NCI-H510A (cell line): ENCODE measurements at places on chromosomes 11 and 22.

DNA sequence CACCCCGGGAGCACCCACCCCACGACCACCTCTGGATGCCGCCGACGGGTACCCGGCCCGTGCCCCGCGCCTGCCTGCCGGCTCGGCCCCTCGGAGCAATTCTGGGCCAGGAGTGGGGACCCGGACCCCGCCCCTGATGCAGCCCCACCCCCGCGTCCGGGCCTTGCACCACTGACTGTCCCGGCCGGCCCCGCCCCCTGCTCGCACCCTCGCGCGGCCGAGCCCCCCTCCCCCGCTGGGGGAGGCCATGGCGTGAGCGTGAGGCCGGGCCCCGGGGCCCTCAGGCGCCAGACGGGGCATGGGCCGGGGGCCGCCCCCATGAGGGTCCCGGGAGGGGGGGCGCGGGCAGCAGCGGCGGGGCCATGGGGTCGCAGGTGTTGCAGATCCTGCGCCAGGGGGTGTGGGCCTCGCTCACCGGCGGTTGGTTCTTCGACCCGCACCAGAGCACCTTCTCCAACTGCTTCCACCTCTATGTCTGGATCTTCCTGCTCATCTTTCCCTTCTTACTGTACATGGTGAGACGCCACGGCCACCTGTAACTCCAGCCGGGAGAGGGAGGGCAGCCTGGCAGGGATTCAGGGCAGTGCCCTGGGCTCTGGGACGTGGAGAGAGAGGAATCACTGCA lies 486 bp downstream of the PCNX3 start:
- peak; percentile 57 for DNase-seq

- DNase-seq: peak; percentile 89
Measured at GRCh38 chr11:72227316-72228228, 3.0 kb downstream of the INPPL1 start.

- no peak for DNase-seq
Measured at GRCh38 chr11:128448200-128448886, 139.0 kb downstream of the ETS1 start.

DNA sequence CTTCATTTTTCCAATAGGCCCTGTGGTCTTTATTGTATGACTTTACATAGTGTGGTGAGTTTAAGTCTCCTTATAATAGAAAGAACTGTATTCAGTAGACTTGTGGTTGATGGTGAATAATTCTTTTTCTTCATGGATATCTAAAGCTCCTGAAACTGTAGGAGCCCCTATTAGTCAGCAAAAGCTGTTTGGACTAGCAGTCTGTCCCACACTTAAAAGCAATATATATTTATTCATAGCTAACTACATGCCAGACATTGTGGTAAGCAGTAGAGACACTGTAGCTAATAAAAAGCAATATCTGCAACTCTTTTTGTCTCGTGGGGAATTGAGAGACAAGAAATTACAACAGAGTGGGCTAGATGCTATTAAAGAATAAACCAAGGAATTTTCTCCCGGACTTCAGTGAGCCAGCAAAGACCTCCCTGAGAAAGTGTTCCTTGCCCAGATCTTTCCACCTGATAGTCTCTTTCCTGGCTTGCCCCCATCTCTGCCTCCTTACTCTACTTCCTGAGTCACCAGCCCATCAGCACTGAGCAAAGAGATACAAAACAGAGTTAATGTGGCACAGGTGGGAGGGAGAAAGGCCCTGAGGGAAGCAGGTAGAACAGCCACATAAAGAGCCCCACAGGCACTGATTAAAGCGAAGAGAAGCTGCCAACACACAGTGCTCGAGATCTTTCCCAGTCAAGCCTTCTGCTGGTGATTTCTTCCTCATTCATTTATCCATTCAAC lies 1.4 kb upstream of the OR52W1 start:
- no peak for DNase-seq

GRCh38 chr11:59769111-59769510 lies 13.9 kb downstream of the STX3 start:
- DNase-seq: no peak

- DNase-seq: no peak
Measured at GRCh38 chr11:108752297-108752751, 87.5 kb downstream of the DDX10 start.

DNA sequence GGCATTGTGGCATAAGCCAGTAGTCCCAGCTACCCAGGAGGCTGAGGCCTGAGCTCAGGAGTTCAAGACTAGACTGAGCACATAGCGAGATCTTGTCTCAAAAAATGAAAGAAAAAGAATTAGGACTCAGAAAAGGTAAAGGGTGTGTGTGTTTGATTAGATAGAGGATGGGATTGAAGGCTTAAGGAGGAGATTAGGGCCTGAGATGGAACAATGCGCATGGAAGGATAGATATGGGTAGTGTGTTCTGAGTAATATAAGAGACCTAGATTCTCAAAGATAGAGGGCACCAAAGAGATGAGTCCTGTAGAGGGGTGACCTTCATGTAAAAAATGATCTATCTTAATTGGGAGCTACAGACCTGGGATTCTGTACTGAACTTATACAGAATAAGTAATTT lies 17.3 kb upstream of the RAB30 start:
- no peak for DNase-seq

DNA sequence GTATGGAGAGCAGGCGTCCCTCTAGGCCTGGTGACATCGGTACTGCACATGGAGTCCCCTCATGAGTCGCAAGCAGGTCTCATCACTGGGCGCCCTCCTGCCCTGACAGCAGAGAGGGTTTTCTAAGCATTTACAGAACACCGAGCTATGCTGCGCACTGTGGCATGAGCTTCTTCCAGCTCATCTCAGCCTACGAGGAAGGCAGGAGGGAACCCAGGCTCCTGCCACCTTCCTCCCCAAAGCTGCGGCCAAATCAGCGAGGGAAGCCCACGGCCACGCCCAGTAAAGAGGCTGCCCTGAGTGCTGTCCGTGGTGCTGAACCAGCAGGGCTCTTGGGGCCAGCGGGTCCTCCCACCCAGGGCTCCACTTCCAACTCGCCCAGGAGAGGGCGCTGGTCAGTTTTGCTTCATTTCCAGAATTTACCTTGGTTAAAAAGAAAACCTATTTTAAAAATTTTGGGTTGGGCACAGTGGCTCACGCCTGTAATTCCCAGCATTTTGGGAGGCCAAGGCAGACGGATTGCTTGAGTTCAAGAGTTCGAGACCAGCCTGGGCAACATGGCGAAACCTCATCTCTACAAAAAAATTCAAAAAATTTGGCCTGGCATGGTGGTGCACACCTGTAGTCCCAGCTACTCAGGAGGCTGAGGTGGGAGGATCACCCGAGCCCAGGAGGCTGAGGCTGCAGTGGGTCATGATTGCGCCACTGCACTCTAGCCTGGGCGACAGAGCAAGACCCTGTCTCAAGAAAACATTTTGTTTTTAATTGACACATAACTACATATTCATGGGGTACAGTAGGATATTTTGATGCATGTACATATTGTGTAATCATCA lies 34.2 kb downstream of the PHF21B start:
- DNase-seq: peak; percentile 21

GRCh38 chr22:49725516-49725915 lies 102.2 kb downstream of the BRD1 start:
- DNase-seq: no peak

- no peak for DNase-seq
Measured at GRCh38 chr11:120784566-120785251, 239.2 kb upstream of the TBCEL start.

DNA sequence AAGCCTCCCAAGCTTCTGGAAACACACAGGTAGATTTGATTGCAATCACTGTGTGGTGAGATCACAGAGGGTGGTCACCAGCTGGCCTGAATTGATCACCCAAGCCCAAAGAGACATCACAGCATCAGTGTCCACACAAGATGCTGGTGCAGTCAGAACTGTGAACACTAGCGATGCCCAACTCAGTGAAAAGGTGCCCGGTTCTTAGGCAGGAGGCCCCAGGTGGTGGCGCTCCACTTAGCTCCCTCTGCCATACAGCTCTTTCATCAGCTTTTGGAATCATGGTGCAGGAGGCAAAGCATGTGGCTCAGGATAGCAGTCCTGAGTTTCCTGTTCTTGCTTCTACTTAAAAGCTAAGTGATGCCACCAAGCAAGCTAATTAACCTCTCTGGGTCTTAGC lies 11.1 kb downstream of the DGCR2 start:
- DNase-seq: no peak

DNA sequence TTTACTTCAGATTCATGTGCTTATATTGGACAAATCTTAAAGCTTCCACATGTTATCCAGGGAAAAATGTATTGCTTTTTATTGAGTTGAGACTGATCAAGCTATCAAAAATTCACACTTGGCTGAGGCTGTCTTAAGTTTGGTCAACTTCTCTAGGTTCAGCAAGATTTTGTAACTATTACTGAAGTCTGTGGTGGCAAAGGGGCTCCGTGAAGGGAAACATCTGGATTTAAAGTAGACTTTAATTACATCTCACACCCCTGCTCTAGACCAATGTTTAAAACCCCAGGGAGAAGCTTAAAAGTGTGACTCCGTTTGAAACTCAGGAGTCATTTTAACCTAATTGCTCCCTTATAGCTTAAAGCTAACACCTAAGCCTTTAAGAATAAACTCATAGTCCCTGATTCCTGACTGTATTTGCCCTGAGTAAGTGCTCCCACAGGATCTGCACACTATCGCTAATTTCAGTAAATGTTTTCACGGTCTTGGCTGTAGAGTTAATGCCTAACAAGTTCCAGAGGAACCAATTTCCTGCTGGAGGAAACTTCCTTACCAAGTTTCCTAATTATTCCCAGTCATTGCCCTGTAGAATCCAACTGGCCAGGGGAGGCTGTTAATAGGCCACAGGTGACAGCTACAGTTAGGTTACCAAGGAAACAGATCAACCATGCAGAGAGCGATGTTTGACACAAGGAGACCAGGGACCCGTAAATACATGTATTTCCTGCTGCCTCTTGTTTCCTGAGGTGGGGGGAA lies 40.5 kb downstream of the OR10A6 start:
- DNase-seq: no peak

DNA sequence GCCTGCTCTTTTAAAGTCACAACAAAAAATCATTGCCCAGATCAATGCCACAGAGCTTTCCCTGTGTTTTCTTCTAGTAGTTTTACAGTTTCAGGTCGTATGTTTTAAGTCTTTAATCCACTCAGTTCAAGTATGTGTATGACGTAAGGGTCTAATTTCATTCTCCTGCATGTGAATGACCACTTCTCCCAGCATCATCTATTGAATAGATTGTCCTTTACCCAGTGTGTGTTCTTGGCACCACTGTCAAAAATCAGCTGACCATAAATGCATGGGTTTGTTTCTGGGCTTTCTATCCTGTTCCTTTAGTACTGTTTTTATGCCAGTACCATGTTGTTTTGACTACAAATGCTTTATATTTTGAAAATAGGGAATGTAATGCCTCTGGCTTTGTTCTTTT lies 28.1 kb downstream of the INTS4 start:
- no peak for DNase-seq

GRCh38 chr11:121520243-121521144 lies 67.7 kb upstream of the SORL1-AS1 start:
- DNase-seq: no peak

DNA sequence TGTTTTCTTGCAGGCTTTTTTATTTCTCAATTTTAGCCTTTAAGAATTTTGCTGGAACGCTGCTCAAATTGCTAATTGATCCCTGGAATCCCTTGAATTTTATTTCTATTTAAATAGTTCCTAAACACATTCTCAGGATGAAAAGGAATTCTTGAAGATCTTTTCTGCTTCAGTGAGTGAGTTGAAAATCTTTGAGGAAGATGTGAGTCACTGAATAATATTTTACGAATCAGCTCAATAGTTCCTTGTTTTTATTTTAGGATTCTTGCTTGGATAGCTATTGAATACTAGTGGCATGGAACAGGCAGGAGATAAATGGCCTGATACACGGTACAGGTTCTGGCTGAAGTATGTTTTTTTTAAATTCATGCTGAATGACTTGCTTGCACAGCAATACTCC lies 194.6 kb upstream of the CCDC90B start:
- no peak for DNase-seq

- DNase-seq: no peak
Measured at GRCh38 chr22:36110306-36110881, 50.2 kb downstream of the APOL3 start.

DNA sequence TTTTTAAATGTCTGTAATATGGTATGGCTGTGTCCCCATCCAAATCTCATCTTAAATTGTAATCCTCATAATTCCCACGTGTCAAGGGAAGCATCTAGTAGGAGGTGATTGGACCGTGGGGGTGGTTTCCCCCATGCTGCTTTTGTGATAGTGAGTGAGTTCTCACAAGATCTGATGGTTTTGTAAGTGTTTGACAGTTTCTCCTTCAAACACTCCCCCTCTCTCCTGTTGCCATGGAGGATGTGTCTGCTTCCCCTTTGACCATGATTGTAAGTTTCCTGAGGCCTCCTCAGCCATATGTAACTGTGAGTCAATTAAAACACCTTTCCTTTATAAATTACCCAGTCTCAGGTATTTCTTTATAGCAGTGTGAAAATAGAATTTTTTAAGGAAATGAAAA lies 31.1 kb upstream of the CD44 start:
- no peak for DNase-seq

DNA sequence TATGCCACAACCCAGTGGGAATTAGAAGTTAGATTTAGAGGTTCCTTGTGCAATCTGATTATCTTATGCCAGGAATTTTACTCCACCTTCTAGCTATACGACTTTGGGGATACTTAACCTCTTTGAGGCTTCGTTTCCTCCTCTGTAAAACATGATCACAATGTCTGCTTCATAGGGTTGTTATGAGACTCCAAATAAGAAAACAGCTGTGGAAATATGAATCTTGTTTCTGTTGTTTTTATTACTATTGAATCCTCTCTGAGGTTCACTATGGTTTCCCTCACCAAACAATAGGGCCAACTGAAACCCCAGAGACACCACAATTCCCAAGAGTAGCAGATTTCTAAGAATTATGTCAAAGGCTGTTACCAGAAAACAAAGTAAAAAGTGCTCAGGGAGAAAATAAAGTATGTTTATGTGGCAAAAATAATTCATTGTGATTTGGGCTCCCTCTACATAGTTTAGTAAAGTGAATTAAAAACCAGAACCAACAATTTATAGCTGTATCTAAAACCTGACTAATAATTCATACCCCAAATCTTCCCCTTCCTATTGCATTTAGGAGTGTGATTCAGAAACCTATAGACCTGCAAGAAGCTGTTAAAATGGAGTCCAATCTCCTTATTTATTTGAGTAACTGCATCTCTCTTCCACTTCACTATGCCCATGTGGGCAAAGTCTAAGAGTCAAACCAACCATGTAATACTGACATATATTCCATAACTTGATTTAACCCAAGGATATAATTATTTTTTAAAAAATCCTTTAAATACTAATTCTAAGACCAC lies 38.4 kb downstream of the AMBRA1 start:
- no peak for DNase-seq

GRCh38 chr11:117315285-117316196 lies 515 bp downstream of the BACE1 start:
- no peak for DNase-seq

GRCh38 chr11:23897453-23898286 lies 599.2 kb upstream of the LUZP2 start:
- no peak for DNase-seq

GRCh38 chr11:120807414-120808150 lies 216.3 kb upstream of the TBCEL start:
- DNase-seq: no peak

GRCh38 chr11:2621894-2622293 lies 77.9 kb downstream of the KCNQ1OT1 start:
- no peak for DNase-seq
